ENCODE measurements at places on chromosomes 1 and 21.
A peak's percentile ranks its signal among the peaks of the same experiment; 100 is the strongest.

DNA sequence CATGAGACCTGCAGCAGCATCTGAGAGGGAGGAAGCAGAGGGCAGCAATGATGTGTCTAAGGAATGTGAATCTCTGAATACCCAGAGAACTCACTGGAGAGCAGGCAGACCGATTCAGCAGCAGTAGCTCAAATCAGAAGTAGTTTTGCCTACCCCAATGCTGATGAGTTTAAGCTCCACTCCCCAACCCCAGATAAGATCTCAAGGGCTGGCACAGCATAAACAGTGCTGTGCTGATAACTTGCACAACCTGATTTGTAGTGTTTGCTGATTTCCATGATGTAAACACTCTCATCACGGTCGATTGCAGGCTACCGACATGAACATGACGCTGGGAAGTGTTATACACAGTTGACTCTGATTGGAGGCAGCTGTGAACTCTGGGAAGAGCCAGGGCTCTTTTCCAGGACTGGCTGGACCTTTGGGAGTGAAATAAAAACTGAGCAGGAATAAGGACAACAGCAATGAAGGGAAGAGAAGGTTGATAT is 11.2 kb upstream of the HMGCS2 start:
- DNase-seq: no peak

DNA sequence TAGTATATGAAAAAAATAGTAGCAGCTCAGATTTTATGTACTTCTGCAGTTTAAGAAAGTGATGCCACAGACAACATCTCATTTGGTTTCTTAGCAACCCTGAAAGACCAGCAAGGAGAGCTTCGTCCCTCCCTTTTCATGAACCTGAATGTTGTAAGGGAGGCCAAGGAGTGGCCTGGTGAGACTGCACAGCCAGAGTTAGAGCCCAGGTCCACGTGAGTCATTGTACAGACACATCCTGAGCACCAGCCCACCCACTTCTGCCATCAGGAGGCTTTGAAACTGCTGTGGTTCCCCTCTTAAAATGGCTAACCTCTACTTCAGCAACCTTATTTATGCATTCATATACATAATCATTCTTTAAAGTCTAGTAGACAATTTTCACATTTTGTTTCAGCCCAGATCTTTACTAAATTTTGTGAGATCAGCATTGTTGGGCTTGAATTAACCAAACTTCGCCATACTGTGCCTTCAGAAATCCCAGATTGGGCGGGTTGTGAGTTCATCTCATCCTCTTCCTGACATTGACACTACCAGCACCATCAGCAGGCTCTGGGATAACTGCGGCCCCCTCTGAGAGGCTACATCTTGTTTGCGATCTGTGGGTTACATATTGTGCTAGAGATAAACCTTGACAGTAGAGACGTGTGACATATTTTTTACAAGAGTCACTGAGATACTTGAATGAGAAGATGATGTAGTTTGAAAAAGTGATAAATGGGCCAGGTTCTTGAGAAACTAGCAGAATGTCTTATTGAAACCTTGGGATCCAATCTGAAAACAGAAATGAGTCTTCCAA is 106.7 kb downstream of the CAMTA1 start:
- no peak for DNase-seq

GRCh38 chr1:183356534-183357182 is 61.5 kb downstream of the NMNAT2 start:
- no peak for DNase-seq

DNA sequence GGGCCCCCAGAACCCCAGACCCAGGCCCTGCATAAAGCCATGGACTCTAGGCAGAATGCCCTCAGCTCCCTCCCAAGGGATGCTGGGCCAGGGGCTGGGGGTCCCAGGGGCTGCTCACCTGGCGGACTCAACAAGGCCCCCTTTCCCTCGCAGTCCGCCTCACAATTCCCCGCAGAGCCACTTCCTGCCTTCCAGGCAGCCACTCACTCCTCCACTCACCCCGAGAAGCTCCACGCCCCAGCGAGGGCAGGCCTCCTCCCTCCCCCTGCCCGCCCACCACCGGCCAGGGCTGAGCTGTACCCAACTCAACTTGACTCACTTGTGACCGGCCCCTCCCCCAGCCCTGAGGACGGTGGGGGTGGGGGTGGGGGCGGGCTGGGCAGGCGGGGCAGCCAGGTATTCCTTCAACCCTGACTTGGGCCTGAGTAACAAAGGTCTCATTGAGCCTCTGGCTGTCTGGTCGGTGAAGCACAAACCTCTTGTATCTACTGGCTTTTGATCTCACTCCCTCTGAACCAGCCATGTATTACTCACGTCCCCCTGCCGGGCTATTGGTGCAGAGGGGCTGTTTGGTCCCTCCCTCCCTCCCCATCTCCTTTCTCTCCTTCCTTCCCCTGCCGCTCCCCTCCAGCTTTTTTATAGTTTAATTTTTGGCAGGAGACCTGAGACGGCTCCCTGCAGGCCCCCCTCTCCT is 5.9 kb downstream of the BLACAT1 start:
- DNase-seq: peak; percentile 52

GRCh38 chr1:210951279-210951678 is 182.7 kb downstream of the KCNH1 start:
- no peak for DNase-seq

DNA sequence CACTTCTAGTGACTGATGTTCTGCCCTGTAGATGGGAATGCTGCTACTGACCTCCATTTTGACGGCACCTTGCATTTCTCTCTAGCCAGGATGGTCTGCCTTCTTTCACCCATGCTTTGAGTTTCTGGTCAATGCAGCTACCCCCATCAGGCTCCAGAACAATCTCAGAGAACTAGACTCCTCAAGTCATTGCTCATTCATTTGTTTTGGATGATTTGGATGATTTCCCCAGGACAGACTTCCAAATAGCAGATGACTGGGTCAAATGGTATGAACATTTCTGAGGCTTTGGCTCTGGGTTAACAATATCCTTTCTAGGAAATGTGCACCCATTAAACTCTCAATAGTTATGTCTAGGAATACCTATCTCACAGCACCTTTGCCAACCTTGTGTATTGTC is 63.9 kb downstream of the CSMD2 start:
- DNase-seq: peak; percentile 93

DNA sequence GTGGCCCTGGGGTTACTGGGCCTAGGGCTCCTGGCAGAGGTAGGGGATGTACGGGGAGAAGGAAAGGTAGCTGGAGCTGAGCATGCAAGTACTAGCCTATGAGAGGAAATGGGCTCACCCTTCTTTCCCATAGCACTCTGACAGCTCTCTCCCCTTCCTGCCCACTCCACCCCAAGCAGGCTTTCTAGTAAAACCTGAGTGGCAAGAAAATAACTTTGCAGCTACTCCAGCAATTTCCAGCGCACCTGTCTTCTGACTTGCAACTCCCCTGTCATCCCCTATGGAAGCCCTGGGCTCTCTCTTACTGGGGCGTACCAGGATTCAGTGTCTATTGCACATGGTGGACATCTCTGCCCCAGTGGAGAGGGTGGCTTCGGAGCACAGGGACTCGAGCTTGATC is 6.7 kb upstream of the IVL start:
- DNase-seq: no peak

DNA sequence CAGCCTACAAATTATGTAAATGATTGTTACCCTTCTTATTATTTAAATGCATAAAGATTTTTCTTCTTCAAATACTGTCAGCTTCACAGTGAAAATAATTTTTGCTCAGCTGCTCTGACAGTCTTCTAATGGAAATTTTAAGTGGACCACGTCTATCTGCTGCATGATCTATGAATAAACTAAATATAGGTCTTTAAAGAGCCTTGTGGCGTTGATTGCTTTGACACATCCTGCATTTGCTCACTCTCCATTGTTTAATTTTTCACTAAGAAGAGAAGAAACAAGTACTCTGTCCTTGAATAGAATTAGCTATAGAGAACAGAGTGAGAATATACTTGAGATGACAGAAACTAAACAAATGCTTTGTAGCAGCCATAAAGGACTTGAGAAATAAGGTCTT is 826.1 kb downstream of the MRPL39 start:
- no peak for DNase-seq

- DNase-seq: no peak
These were observed at the start of gene INSRR for GRCh38 chr1:156858959-156859522. Gene INSRR, minus strand, starts transcription at chr1:156859117. Its CDS starts 496 bp downstream, at chr1:156858621.

DNA sequence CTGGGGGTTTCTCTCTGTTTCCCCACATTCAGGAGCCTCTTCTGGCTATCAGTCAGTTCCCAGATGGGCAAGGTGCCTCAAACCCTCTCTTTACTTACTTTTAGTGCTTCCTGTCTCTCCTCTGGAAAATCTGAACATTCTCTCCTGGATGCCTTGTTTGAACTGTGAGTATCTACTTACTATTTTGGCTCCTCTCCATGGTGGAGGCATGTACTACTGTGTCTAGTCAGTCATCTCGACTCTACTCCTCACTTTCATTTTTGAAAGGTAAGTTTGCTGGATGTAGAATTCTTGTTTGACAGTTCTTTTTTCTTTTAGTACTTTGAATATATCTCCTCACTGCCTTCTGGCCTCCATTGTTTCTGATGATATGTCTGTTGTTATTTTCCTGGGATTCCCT is 70.9 kb upstream of the FAM78B start:
- DNase-seq: no peak

- no peak for DNase-seq
These were observed 453.1 kb upstream of the ZRANB2 start for GRCh38 chr1:71533950-71534349.

- no peak for DNase-seq
These were observed 101.7 kb downstream of the ADAMTS1 start for GRCh38 chr21:26743524-26743923.

DNA sequence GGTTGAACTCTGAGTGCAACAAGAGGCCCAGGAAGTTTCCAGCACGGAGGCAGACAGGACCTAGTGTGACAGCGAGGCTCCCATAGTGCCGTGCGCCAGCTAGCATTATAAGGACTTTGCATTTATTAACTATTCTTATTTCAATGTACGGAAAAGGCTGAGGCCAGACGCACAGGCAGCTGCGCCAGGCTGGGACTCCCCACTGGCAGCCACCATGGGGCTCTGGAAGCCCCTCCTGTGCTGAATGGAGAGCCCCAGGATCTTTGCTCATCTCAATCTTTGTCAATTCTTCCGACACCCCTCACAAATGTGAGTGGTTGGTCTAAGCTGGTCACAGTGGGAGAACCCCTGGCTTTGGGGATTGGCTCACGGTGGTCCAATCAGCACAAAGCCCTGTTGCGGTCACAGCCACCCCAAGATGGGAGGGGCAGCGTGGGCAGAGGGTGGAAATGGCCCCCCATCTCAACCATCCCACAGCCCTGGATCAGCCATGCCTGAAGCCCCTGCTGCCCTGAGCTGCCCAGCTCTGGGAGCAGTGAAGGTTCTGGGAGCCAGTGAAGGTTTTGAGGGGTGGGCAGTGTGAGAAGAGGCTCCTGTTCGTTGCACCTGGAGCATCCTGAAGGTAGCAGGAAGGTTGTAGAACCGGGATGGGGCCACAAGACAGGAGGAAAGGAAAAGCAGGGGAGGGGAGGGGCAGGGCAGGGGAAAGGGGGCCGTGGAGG is 59.5 kb upstream of the ADARB1 start:
- no peak for DNase-seq

DNA sequence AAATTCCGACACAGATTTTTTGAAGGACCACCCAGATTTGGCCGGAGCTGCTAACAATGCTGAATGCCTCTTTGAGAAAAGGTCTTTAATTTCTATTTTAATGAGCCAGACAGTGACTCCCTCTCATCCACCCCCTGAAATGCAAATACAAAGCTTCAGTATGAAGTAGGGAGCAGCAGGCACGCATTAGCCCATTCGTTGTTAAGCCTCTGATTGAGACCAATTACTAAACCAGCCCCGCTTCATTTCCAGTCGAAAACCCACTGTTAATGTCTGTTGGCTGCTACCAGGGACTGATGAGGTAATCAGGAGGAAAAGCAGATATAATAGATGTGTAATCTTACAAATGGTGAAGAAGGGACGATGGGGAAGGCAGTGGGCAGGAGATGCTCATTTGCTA is 4.8 kb upstream of the C8A start:
- no peak for DNase-seq

- DNase-seq: peak; percentile 38
These were observed 5.5 kb downstream of the SMPDL3B start for GRCh38 chr1:27940297-27940696.

DNA sequence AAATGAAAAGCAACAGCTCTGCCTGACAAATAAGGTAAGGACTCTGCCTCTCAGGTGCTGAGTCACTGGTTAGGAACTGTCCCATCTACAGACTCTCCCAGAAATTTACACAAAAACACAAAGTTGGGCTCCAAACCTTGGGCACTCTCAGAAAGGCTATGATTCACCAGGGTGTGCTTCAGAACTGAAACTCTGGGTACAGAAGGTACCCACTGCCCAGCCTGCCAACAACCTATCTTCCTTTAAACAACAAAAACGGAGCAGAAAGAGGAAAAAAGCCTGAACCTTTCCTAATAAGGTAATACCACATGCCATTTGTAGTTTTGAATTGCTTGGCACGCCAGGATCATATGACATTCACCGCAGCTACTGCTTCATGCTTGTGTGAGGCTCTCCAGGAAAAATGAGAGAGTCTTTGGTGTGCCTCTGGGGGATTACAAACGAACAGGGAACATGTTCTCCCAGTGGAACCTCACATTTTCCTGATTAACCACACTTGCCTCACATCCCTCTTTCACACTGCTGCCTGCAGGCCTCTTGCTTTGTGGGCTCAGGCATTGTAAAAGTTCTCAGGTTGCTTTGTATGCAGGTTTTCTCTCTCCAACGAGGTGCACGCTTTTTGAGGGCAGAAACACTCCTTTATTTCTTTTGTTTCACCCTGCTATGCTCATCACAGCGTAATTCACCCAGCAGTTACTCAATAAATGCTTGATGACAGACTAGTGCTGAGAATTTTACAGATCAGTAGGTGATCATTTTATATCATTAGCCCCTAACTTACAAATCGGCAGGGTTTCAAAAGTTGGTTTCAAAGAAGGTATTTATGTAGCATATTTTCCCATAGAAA is 65.1 kb downstream of the GADD45A start:
- DNase-seq: peak; percentile 91

DNA sequence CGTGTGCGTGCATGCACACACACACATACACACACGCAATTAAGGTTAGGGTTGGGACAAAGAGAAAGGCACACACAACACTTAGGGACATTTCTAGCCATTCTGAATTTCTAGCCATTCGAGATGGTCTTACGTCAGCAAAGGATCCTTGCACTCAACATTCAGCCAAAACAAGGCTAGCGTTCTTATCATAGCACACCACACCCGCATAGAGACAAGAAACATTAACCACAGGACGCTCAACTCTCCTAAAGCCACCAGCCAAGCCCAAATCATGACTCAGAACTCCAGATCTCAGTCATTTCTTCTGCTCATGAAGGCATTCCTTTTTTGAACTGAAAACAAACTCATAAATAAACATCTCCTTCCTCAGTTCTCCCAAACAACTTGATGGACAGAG is 106.8 kb downstream of the LMO4 start:
- DNase-seq: no peak

- peak; percentile 27 for DNase-seq
These were observed 221.6 kb downstream of the LTN1 start for GRCh38 chr21:28770867-28771661.

- DNase-seq: no peak
These were observed 53.6 kb downstream of the POFUT2 start for GRCh38 chr21:45234127-45234526.

- DNase-seq: no peak
These were observed 18.5 kb downstream of the SLC16A1 start for GRCh38 chr1:112937495-112937894.

- peak; percentile 39 for DNase-seq
These were observed 2.4 kb downstream of the NTPCR start for GRCh38 chr1:232952514-232953499.

All from fibroblast of upper back skin (primary cell).